ENCODE measurements at places on chromosomes 5 and 9.
A peak's percentile ranks its signal among the peaks of the same experiment; 100 is the strongest.

DNA sequence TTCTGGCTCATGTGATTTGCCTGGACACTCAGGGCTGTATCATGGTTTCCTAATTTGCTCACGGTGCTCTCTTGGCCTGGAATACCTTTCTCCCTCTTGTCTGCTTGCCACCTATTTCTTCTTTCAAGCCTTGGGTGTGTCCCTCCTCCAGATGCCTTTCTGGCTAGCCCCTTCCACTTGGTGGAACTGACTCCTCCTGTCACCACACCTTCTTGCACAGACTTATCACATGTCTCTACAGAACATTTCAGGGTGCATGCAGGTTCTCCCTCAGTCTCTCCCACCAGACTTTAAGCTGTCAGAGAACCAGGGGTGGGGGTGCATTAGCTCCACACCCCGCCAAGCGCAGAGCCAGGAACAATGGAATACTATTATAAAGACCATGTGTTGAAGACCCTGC lies 1.9 kb downstream of the TBC1D2 start:
- no peak for DNase-seq

GRCh38 chr5:140398379-140398811 lies 3.2 kb upstream of the ANKHD1 start:
- no peak for DNase-seq

DNA sequence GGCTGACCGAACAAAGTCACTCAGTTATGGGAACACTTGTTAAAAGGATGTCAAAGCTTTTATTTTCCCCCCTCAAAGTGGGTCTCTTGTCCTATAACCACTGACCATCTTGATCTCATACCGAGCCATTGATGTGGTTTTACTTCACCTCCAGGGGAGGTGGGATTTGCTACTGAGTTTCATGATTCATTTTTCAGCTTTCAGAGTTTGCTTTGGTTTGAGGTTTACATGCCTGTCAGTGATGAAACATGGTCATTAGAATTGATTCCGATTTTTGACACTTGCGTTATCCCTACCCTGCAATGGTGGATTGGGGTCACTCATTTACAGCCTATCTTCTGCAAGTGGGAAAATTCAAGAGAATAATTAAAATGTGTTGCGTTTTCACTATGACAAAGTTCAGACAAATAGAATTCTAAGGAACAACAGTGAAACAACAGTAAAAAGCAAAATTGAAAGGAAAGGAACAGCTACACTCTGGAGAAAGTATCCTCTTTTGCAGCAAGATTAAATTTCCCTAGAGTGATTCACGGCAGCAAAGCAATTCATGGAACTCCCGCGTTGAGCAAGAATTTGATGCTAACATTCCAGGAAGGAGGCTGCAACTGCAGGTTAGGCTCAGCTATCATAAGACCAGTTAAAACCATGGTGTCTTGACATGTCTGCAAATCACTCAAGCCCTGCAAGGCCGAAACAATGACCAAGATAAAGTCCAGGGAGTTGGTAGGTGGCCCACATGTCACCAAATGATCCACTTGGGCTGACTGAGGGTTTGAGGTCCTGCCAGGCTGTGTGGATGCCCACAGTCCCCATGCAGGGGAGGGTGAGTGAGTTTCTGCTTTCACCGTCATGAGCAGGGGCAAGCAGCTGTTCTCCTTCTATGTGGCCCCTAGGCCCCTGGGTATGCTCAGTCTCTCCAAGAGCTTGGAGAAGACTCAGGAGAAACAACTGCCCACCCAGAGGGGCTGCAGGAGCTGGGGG lies 9.4 kb downstream of the GADD45G start:
- no peak for DNase-seq

DNA sequence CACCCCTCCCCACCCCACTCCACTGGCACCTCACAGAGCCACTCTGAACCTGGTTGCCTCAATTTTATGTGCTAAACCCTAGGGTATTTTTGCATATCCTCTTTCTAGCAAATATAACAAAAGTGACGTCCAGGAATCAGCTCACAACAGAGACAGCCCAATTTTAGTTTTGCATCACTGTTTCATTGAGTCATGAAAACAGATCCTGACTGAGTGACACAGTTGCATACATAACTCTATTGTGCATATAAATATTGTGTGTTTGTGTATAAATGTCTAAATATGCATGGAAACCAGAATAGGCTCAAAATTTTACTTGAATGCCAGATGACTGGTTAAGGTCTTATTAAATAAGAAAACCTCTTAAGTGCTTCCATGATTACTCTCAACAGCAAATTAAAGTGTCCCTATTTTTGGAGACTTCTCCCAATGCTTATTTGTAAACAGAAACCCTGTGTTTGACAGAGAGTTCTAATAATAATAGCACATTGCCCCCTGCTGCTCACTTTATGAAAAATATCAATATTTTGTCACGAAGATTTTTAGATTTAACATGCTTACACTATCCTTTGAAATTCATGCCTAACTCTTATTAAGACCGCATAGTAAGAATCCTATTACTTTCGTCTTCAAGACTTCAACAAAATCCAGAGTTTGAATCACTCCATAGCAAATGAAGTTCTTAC lies 75.5 kb upstream of the PRRC1 start:
- DNase-seq: no peak

GRCh38 chr9:135372501-135373008 lies 107.0 kb upstream of the PPP1R26 start:
- no peak for DNase-seq

GRCh38 chr9:83956436-83957247 lies 23.4 kb downstream of the HNRNPK start:
- peak; percentile 51 for DNase-seq

DNA sequence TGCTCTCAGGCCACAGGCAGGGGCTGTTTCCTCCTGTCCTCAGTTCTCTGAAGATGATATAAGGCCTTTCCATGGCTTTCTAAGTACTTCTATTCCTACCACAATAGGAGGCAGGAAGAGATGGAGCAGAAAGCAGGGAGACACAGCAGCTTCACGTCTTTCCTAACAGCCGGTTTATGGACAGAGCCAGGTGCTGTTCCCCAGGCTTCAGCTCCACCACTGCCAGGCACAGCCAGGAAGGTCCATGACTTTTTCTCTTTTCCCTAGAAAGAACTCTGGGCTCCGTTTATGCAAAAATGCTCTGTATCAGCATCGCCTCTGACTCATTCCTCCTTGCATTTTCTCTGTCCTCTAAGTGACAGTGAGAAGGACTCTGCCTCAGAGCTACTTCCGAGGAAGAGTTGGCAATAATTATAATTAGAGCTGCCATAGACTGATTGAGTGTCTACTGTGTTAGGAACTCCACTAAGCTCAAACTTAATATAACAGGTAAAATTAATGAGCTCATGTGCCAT lies 478.5 kb downstream of the RASEF start:
- DNase-seq: no peak
